ENCODE measurements at places on chromosomes 2 and 18.
A peak's percentile ranks its signal among the peaks of the same experiment; 100 is the strongest.

GRCh38 chr2:129929321-129930290, 49.9 kb upstream of the RAB6C start:
- DNase-seq = no peak

GRCh38 chr2:100321179-100321865, 979 bp downstream of the LONRF2 start:
- DNase-seq = peak; percentile 10

GRCh38 chr18:463827-464541, 36.5 kb downstream of the COLEC12 start:
- DNase-seq = no peak

DNA sequence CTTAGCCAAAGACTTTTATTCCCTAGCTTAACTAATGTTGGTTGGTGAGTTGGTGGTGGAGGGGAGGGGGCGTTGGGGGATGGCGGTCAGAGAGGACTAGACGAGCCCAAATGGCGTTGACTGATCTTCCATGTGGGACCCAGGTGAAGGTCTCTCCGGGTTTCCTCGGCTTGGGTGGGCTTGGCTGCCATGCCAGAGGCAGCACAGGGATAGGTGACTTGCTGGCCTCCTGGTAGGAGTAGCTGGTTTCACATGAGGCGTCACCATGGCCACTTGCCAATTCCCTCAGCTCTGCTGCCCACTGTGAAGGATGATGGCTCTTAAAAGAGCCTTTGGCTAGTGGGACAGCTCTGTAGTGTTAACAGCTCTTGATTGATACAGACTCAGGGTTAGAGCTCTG, 1337.0 kb upstream of the FAM98A start:
- DNase-seq = no peak

GRCh38 chr2:181895818-181896217, 4.3 kb downstream of the ITPRID2 start:
- DNase-seq = no peak

GRCh38 chr2:171762879-171763573, 75.8 kb downstream of the DYNC1I2 start:
- no peak for DNase-seq

DNA sequence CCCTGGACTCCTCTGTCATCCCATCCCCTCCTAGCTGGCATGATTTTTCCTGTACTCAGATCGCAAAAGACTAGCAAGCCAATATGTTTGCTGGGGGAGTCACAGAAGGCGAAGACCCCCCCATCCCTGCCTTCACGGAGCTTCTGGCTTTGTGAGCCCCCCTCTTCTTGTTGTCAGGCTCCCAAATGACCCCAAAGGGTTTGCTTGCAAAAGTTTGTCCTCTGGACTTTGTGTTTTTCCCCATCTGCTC, 169.9 kb downstream of the SMAD7 start:
- no peak for DNase-seq

GRCh38 chr2:223416815-223417610, 185.1 kb downstream of the SCG2 start:
- DNase-seq = no peak

GRCh38 chr2:119939915-119940314, 73.0 kb upstream of the EPB41L5 start:
- no peak for DNase-seq

GRCh38 chr18:75696391-75696790, 268.9 kb upstream of the SMIM21 start:
- no peak for DNase-seq

Measured in SW 1271 (cell line).